ENCODE measurements at places on chromosomes 3 and 15.

DNA sequence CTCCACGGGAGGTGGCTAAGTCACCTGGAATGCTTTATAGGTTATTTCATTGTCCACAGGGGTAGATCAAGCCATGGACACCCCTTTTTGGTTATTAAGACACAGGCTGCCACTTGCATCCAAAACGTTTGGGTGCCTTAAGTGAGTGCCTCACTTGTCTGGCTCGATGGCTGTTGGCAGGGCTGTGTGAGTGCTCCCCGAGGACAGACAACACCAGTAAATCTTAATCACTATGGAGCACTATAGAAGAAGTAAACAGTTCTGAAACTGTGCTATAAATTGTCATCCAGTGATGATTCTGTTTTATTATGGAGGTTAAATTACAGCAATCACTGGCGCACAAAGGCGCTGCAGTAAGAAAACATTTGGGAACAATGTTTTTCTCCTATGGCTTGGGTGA lies 215.5 kb downstream of the CACNA2D3 start:
- DNase-seq: no peak

- DNase-seq: no peak
Measured at GRCh38 chr15:79595995-79596622, 164.0 kb downstream of the MINAR1 start.

- DNase-seq: no peak
Measured at GRCh38 chr3:58494107-58494506, 2.2 kb downstream of the KCTD6 start.

DNA sequence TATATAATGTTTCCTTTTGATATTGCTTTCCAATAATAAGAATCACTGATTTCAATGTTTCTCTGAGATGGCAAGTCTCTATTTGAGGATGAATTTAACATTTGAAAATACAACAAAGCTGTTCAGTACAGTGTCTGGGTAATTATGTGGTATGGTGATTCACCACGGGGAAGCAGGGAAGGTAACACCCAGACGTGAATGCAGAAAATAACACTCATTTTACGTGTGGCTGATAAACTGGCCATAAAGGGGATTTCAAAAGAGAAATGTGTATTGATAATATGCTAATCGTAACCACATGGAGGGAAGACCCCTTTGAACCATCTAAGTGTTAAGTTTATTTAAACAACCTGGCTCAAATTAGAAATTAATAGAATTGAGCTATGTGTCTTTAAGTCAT lies 344.6 kb downstream of the GRM7 start:
- DNase-seq: no peak

- no peak for DNase-seq
Measured at GRCh38 chr3:186411994-186412393, 50.0 kb upstream of the DGKG start.

DNA sequence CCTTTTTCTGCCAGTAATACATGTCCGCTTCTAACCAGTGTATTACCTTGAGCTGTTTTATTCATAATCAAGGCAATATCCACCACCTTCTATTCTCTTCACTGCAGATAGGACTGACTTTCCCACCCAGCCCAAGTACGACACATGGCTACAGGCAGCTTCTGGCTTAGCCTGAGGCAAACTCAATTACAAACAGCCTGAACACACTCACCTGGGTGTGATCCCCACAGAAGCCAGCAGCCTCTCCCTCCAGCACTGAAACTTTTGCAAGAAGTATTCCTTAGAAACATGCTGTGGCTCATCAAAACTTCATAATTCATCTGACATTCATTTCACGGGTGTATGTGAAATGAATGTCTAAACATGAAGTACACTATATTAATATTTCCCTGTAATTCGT lies 13.5 kb upstream of the KCNMB3 start:
- no peak for DNase-seq

All from cerebellar nuclear complex (tissue), 1 donor.